SHP77 (cell line): ENCODE measurements at places on chromosomes 2 and 18.

GRCh38 chr2:148812306-148812705 lies 62.7 kb upstream of the KIF5C start:
- DNase-seq: no peak

DNA sequence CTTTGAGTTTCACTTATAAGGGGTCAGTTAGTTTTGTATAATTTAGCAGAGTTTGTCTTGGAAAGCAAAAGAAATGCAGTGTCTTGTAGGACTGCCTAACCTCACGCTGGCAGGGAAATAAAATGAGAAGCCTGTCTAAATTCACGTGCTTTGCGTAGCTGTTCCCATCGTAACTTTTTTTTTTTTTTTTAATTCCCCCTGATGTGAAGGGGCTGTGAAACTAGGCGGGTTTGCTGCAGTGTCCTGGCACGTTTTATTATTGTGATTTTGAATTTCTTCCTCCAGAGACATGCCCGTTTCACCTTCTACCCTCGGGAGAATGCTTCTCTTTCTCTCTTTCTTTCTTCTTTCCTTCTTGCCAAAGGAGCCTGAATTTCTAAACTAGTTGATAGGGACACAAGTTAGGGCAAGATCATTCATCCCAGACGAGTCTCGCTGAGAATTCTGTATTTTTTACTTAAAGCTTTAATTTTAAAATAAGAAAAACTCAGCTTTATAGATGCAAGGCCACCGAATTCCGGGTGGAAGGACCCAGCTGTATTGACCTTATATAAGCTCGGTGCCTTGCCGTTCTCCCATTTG lies 2.3 kb downstream of the MEIS1 start:
- no peak for DNase-seq

- peak; percentile 34 for DNase-seq
Observed at GRCh38 chr2:196927376-196928225, 1.1 kb upstream of the PGAP1 start.

DNA sequence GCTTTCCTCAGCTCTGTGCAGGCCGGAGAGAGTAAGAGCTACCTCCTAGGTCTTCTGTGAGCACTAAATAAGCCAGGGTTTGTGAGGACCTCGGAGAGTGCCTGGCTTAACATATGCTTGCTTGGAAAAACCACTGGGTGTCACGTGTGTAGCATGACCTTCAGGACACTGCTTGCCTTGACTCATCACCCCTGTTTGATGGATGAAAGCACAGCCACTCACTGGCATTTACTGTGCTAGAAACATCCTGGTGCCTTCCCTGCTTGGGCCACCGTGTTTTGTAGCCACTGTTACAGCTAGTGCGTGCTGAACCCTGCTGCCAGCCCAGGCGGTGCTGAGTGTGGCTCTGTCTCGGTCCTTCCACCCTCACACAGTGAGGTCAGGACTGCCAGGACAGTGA lies 34.8 kb upstream of the ITM2C start:
- no peak for DNase-seq

DNA sequence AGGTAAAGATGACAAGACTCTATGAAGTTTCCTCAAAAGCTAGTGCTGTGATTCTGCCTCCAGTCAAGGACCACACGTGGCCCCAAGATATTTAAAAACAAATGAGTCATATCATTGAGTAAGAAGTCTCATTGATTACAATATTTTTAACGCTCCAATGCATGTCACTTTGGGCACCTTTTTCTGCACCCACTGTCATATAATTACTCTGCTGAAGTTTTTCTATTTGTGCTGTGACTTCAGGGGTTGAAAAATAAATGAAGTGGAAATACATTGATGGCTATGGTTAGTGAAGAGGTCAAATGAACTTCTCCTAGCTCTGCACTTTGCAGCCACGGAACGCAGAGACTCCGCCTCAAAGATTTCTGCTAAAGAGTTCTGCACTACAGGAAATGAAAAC lies 344.3 kb upstream of the KYNU start:
- DNase-seq: no peak

- DNase-seq: no peak
Observed at GRCh38 chr2:120737340-120738101, 1.9 kb downstream of the GLI2 start.

DNA sequence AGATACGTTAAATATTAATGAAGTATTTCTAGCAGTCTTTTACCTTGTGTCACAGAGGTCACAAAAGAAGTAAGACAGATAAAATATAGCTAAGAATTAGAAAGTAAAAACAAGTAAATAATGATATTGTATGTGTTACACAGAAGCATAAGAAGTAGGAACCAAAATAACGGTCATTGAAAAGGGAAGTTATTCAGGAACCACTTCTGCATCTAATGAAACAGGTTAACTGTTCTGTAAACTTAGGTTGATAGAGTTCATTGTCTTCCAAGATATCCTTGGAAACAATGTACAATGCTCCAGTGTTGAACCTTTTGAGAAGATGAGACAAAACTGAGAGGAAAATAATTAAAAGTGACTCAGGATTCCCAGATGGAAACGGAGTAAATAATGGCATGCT lies 57.1 kb upstream of the CD302 start:
- no peak for DNase-seq

GRCh38 chr2:106965611-106966010 lies 79.6 kb upstream of the ST6GAL2 start:
- DNase-seq: no peak

GRCh38 chr2:121727332-121727731 lies 9.3 kb downstream of the NIFK start:
- DNase-seq: no peak

GRCh38 chr18:67778016-67778415 lies 261.5 kb upstream of the DSEL start:
- DNase-seq: no peak

DNA sequence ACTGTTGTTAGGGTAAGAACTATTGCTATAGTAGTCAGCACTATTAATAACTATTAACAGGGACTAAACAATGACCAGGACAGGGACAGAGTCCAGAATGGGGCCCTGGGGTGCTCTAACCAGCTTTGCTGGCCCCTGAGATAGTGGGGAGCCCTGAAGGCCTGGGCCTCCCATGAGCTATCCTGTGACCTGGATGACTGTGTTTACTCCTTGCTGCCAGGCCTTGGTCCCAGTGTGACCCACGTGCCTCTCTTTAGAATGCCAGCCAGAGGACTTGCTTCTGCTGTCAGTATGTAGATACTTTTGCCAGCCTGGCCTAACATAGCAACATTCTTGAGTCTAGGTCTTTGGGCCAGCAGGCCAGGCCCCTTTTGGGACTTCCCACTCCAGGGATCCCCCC lies 11.4 kb downstream of the CDK5R2 start:
- no peak for DNase-seq

- DNase-seq: no peak
Observed at GRCh38 chr18:36427369-36427768, 129.9 kb downstream of the FHOD3 start.

- no peak for DNase-seq
Observed at GRCh38 chr18:48985161-48985560, 34.4 kb upstream of the SMAD7 start.

DNA sequence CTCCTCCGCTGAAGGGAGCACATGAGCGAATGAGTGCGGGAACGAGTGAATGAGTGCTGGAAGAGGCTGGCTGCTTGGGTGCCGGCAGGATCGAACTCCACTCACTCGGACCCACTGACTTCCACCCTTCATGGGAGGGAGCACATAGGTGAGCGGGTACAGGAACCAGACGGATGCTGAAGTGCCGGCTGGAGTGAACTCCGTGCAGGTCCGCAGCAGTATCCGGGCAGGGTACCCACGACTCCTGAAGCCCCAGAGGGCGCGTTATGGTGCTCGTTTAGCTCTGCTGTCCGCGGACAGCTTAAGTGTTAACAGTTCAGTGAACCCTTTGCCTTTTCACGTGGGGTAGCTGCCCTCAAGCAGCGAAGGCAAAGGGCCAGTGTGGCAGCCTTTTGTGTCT lies 23.2 kb downstream of the RPRM start:
- DNase-seq: no peak

GRCh38 chr2:177322801-177323261 lies 58.3 kb upstream of the NFE2L2 start:
- no peak for DNase-seq

DNA sequence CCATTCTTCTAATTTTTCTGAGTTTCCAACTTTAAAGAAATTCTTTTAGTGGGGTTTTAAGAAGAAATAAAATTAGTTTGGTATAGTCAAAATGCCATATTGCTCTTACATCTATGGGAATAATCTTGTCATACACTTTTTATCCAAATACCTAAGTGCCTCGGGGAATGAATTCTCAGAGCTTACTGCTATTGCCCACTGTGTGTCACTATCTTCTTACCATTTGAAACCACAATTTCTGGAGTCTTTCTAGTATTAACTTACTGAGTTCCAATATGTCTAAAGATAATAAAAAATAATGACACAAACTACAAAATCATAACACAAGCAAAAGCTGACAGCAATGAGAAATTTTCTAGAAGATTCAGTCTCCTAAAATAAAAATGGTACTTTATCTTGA lies 23.7 kb upstream of the DNAH6 start:
- no peak for DNase-seq

GRCh38 chr18:62420513-62421209 lies 95.6 kb downstream of the TNFRSF11A start:
- no peak for DNase-seq

DNA sequence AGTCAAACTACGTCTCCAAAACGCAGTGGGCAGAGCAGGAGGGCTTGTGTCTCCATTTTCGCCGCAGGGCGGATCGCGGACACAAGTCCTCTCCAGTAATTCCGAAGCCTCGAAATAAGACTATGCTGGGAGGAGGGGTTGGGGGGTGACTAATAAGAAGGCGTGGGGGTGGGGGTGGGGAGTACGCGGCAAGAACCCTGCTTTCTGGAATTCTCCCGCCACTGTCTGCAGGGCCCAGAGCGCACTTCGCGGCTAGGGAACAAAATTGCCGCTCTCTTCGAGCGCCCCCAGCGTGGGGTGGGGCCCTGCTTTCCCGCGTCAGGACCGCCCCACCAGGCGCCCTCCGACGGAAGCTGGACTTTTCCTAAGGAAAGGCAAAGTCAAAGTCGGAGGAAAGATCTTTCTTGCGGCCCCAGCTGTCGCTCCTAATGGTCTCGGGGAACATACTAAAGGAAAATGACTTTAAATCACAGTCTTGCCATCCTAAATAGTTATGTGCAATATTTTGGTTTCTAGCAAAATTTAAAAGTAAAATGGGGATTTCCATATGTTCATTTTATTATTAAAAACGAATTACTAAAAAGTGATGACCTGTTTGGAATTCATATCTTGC lies 11.9 kb downstream of the NR4A2 start:
- no peak for DNase-seq

DNA sequence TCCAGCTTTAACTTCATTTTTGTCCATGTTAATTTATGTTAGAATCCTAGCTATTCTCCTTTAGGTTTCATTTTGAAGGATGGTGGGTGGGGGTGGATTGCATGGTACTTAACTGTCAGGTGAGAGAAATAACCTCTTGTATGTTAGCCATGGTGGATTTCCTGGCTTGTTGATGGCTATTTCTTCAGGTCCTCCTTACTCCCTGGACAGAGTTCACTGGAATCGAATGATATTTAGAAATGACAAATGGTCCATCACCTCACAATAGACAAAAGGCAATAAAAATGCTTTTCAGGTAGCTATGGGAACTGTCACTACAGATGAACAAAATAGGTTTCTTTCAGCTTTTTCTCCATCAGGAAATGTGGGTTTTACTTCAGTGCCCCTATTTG lies 91.7 kb downstream of the EML6 start:
- no peak for DNase-seq

DNA sequence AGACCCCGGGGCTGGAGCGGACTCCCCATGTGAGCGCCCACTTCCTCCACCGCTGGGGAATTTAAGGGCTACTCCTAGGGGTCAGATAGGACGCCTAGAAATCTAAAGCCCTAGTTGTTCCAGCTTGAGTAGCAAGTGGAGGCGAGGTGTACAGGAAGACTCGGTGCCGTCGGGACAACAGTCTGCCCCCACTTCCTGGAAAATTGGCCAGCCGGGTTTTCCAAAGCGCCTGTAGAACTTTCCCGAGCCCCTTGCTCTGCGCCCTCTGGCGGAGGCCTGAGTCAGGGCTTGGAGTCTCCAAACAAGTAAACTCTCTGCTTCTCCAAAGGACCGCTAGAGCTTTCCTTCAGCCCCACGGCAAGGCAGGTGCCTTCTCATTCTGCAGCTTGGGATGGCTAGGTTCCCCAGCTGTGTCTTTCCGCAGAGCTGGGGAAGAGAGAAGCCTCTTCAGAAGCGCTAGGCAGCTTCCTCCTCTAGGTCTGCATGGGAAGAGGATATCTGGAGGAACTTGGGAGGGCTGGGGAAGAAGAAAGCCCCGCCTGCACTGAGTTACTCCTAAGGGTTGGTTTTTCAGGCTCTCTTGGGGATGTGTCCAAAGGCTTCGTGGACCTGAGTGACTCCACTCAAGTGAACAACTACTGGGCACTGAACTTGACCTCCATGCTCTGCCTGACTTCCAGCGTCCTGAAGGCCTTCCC lies 681 bp downstream of the SPR start:
- peak; percentile 84 for DNase-seq

- no peak for DNase-seq
Observed at GRCh38 chr2:119771331-119771730, 11.6 kb downstream of the PTPN4 start.

- no peak for DNase-seq
Observed at GRCh38 chr2:80515964-80516363, 211.4 kb upstream of the LRRTM1 start.

DNA sequence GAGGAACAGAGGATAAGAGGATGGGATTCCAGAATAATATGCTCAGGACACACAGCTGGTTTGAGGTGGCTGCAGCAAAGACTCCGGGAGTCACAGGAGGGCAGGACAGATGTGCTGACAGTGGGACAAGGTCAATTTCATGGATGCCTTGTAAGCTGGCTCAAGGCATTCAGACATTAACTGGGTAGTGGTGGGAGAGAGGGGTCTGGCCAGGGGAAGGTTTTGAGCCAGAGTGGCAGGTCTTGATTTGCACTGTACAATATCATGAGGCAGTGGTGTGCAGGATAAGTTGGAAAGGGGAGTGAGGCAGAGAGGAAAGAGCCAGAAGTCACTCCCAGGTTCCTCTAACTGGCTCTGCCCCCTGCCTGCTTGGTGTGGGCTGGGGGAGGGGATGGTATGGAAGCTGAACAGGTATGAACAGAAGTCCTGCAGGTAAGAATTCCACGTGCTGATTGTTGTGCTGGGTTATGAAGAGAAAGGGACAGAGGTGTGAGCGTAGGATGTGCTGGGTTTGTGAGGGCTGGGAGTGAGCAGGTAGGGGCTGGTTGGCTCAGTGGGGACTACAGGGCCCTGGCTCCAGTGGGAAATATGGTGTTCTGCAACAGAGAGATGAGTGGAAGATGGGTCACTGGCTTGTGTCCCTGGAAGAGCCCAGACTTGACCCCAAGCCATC lies 141.7 kb upstream of the COPS8 start:
- DNase-seq: no peak

- no peak for DNase-seq
Observed at GRCh38 chr2:172819943-172820342, 84.3 kb downstream of the RAPGEF4 start.

DNA sequence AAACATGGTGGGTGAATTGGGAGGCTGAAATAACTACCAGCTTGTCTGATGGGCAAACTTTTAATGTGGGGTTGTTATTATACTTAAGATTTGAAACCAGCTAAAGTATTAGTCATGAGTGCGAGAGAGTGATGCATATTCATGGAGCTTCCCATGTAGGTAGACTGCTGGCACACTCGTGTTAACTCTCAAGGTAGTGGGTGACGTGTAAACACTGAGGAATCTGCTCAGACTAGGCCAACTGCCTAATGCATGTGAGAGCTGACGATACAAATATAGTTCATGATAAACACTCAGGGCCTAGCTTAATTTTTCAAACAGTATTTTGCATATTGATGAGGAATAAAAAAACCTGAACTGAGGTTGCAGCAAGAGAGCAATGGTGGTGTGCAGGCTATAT lies 1165.7 kb upstream of the PIK3C3 start:
- no peak for DNase-seq
